Activated CD4-positive, alpha-beta T cell treated with anti-CD3 and anti-CD28 coated beads, Interleukin-2, amount 50 U/mL, for 24 hours (primary cell): ENCODE measurements at places on chromosomes 5 and 9.

DNA sequence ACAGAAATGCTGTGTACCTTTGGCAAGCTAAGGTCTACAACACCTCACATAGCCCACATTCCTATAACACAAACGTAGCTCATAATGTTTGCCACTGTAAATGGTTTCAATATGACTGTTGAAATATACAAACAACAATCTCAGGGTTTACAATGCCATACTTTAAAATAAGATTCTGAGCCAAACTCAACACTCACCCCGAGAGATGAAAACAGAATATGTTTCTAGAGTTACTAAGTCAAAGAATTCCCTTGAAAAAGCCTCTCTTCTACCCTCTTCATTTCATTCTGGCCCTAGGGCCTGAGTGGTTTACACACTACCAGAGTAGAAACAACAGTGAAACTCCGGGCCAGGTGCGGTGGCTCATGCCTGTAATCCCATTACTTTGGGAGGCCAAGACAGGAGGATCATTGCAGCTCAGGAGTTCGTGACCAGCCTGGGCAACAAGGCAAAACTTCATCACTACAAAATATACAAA, 72.6 kb downstream of the MYO10 start:
- DNase-seq = no peak

GRCh38 chr9:20941174-20941690, 90.2 kb downstream of the HACD4 start:
- peak; percentile 8 for DNase-seq

- no peak for DNase-seq
Observed at GRCh38 chr9:77987880-77988525, 43.6 kb downstream of the GNAQ start.

DNA sequence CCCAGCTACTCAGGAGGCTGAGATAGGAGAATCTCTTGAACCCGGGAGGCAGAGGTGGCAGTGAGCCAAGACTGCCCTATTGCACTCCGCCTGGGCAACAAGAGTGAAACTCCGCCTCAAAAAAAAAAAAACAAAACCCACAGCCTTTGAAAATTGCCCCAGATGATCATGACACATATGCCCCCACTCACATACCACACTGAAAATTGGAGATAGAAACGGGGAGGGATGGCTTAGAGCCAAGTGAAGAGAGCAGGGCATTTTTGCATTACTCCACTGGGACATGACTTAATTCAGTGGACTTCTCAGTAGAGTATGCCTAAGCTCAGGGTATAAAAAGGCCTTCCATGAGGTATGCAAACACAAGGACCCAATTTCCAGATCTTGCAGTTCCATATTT, 309.3 kb downstream of the BNC2 start:
- DNase-seq = no peak

DNA sequence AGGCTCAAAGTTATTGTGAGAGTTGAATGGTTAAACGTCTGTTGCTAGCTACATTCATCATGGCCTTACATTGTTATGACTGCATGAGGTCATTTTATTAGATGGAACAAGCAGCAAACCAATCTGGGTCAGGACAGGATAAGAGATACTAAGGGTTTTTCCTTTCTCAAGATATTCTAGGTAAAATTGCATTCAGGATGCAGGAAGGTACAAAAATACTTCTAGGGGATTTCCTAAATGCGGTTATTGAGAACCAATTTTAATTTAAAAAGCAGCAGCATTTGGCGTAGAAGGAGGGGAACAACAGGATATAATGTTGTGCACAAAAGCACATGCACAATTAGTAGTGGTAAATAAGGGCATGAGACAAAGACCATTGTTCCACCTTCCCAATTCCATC, 39.2 kb upstream of the LURAP1L start:
- no peak for DNase-seq

- DNase-seq = no peak
Observed at GRCh38 chr9:121721058-121721350, 69.6 kb downstream of the DAB2IP start.

DNA sequence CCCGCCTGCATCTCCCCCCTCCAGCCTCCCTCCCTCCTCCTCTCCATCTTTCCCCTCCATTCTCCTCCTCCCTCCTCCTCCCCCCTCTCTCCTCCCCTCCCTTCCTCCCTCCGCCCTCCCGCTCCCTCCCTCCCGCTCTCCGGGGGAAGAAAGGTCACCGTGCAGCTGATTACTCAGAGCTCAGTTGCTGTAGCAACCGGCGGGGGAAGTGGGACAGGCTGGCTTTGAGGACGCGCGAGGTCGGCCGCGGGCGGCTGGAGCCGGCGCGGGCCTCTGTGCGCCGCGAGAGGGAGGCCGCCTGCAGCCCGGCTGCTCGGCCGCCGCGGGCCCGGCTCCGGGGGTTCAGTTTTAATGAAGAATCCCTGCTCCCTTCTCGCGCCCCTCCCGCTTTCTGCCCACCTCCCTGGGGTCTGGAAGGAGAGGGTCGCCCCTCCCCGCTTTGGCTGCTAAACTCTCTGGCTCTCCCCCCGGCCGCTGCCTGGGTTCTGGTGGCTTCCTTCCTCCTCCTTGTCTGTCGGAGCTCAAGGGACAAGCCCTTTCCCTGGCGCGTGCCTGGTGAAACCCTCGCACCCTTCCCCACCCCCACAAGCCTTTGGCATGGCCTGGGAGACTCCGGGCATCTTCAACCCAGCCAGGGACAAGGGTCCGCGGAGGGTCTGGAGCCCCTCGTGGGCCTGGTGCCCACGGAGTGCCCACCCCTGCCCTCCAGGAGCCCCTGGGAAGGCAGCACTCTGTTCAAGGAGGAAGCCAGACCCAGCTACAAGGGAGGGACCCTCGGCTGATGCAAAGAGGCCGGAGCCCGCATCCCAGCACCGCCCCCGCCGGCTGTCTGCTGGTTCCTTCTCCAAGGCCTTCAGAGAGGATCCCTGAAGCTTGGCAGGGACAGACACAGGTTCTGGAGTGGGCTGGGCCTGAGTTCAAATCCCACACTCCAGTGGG, 160.3 kb downstream of the C9orf50 start:
- DNase-seq = peak; percentile 86

DNA sequence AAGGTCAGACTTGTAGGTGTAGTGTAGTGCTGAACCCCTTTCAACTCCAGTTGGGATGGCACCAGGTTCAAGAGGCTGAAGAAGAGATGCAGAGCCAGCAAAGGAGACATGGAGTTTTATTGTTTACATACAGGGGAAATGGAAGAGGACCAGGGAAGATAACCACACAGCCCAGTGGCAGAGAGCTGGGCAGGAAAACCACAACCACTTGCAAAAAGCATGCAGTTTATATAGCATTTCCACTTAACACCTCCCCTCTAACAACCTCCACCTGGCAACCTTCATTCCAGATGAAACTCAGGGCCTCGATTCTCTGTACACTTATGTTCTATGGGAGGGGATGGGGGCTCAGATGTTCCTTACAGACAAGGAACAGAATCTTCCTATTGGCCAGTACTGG, 56.9 kb downstream of the SNX24 start:
- no peak for DNase-seq

GRCh38 chr9:125785248-125785751, 38.1 kb downstream of the PBX3 start:
- DNase-seq = no peak

- DNase-seq = no peak
Observed at GRCh38 chr9:93287189-93287552, 103.2 kb downstream of the WNK2 start.

GRCh38 chr5:61332851-61333320, 828 bp downstream of the ZSWIM6 start:
- DNase-seq = no peak

DNA sequence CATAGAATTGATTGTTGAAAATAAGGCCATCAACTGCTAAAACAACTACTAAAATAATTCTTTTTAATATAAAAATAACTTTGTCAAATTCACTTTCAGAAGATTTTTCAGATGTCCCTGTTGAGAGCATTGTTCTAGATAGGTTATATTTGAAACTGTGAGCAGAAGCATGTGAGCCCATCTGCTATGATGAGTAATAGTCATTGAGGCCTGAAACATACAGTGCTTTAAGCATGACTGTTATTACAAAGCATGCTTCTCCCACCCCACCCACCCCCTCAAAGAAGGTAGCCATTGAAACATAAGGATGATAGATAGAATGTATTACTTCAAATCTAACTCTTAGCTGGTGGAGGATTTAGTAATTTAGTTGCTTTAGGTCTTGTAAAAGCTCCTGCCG, 86.0 kb downstream of the UHRF2 start:
- DNase-seq = no peak

- DNase-seq = no peak
Observed at GRCh38 chr9:130185490-130186031, 13.4 kb downstream of the NCS1 start.

DNA sequence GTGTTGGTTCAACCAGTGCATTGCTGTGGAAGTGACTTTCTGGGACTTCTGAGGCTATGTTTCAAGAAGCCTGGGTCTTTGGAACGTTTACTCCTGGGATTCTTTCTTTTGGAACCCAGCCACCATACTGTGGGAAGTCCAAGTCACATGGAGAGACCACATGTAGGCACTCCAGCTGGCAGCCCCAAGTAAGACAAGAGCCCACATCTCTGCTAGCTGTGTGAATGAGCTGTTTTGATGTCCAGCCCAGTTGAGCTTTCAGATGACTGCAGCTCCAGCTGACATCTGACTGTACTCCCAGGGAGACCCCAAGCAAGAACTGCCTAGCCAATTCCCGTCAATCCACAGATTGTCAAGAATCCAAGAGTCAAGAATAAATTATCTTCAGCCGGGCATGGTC, 60.1 kb upstream of the SPATA31D4 start:
- no peak for DNase-seq

DNA sequence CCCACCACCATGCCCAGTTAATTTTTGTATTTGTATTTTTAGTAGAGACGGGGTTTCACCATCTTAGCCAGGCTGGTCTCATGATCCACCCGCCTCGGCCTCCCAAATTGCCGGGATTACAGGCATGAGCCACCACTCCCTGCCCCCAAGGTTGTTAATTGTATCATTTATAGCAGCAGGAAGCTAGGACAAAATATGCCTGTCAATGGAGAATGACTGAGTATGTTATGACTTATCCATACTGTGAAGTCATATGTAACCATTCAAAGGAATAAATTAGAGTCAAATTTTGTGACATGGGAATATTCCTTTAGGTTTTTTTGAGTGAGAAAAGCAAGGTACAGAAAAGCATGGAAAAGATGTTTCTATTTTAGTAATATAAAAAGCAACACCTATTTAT, 3.9 kb upstream of the DAB2 start:
- no peak for DNase-seq
